Activated naive CD4-positive, alpha-beta T cell treated with anti-CD3 and anti-CD28 coated beads, Interleukin-2, amount 10 ng/mL, durations not matched to agents 7 days and 5 days (primary cell): ENCODE measurements at places on chromosomes 13 and 19.
A peak's percentile ranks its signal among the peaks of the same experiment; 100 is the strongest.

GRCh38 chr13:101425623-101426022 lies 9.3 kb upstream of the NALCN start:
- DNase-seq = no peak

- DNase-seq = no peak
Measured at GRCh38 chr19:33668968-33669367, 47.2 kb downstream of the CHST8 start.

- peak; percentile 39 for DNase-seq
Measured at GRCh38 chr19:11405846-11406643, 13.1 kb downstream of the RGL3 start.

- DNase-seq = no peak
Measured at GRCh38 chr19:3443840-3444694, 36.3 kb downstream of the SMIM24 start.

GRCh38 chr13:109516186-109516585 lies 270.2 kb downstream of the IRS2 start:
- DNase-seq = no peak

GRCh38 chr19:12994701-12995595 lies at the start of gene NFIX:
Gene NFIX, plus strand, starts transcription at chr19:12995475. Its CDS starts 363 bp downstream, at chr19:12995838.
- DNase-seq = peak; percentile 78

GRCh38 chr19:40815223-40815622 lies 16.2 kb downstream of the EGLN2 start:
- DNase-seq = no peak

DNA sequence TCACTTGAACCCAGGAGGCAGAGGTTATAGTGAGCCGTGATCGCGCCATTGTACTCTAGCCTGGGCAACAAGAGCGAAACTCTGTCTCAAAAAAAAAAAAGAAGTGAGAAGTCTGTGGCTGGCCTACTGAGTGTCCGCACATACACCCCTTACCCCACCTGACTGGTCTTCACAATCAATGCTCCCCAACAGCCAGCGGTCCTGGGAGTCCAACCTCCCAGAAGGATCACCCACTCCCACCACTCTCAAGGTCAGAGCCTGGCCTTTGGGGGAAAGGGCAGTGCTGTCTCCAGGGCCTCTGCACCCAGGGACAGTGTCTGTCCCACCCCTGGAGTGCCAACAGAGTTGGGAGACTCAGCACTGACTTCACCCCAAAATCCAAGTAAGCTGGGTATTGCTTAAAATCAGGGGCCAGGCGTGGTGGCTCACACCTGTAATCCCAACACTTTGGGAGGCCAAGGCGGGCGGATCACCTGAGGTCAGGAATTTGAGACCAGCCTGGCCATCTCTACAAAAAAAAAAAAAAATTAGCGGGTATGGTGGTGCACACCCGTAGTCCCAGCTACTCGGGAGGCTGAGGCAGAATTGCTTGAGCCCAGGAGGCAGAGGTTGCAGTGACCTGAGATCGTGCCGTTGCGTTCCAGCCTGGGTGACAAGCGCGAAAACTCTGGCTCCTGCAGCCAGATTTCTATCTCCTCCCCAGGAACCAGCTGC lies 2.3 kb upstream of the CD320 start:
- no peak for DNase-seq

DNA sequence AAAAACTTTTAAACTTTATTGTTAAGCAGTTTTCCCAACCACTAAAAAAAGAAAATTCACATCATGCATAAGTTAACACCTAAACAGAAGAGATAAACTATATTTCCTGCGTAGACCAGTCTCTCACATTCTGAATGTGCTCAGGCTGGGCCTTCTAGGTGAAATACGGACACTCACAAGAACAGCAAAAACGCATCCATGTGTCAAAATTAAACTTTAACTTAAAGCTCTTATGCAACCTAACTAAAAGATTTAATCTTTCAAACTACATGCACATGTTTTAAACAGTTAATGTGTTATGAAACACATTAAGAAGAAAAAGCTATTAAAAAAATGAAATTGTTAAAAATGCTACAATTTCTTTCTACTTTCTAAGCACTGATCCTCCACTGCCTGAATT lies 2.6 kb downstream of the SAFB2 start:
- DNase-seq = no peak

DNA sequence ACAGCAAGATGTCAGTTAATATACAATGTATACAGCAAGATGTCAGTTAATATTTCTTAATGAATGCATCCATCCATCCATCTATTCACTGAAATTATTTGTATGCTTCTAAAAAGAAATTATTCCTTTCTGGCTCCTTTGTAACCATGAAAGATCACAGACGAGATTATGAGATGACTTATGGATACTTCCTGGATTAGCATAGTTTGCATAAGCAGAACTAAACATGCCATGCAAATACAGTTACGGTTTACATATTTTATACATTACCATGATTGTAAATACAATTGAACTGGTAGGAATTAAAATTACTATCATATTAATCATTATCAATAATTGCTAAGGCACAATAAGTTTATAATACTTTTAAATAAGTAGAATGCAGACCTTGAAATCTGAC lies 32.7 kb downstream of the NALCN start:
- no peak for DNase-seq

GRCh38 chr13:22061806-22062391 lies 391.0 kb downstream of the FGF9 start:
- peak; percentile 38 for DNase-seq

DNA sequence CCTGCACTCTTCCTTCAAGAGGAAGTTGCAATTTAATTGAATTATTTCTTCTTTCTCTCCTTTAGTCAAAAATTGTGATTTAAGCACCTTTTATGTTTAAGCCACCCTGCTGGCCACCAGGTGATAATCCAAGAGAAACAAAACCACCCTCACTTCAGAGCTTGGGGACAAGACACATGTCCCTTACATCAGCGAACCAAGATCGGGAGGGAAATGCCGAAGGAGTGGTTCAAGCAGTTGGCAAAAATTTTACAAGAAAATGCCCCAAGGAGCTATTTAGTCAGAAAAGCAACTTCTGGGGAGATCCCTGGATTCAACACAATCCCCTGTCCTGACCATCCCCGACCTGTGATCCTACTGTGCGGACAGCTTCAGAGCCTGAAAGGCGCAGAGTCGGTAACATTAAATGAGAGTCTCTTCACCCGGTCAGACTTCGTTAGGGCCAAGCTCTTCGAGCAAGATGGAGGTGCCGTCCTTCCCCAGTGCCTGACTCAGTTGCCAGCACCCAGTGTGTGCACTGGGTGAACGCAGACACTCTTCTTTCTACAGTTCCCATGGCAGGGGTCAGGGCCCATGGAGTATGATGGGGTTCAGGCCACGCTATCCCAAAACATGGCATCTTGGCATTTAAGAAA lies 78.6 kb upstream of the TM9SF2 start:
- no peak for DNase-seq

GRCh38 chr13:93505104-93505952 lies 278.7 kb downstream of the GPC6 start:
- DNase-seq = no peak

GRCh38 chr13:47258384-47258783 lies 361.5 kb upstream of the HTR2A start:
- no peak for DNase-seq

DNA sequence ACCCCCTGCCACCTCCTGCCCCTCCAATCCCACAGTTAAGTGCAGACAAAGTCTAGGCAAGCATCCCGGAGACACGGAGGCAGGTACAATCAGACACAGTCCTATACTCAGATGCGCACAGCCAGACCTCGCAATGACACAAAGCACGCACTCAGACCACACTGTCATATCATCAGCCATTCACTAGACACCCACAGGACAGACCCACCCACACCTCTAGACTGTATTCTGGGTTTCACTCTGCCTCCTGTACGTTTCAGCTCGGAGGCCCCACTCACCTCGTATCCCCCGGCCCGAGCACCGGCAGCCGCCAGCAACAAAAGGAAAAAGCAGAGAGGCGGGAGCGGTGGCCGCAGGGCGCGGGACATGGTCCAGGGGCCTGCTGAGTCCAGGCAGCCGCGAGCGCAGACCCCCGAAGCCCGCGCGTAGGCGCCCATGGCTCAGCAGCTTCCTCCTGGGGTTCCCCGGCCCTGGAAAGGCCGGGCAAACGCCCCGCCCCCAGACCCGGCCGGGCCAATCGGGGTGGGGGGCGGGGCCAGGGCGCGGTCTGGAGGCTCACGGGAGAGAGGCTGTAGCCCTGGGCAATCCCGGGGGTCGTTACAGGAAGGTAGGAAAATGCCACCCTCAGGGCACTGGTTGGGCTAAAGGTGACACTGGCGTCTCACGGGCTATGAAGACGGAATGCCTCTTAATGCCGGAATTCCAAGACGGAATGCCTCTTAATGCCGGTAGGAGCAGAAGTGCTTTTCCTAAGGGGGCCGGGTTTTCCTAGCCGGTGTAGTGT lies at the start of the genes MAN2B1 and WDR83:
MAN2B1 (minus strand) TSS at position 478 of the 784 bp plus-strand sequence; CDS start at position 437, 41 bp downstream.
WDR83 (plus strand) TSS at position 543 of the 784 bp plus-strand sequence. CDS start 2,984 bp downstream, outside the sequence.
- DNase-seq = peak; percentile 85

GRCh38 chr13:79481685-79482052 lies 714 bp downstream of the NDFIP2 start:
- DNase-seq = peak; percentile 35

- DNase-seq = no peak
Measured at GRCh38 chr19:46250076-46250735, 20.7 kb downstream of the IGFL1 start.

DNA sequence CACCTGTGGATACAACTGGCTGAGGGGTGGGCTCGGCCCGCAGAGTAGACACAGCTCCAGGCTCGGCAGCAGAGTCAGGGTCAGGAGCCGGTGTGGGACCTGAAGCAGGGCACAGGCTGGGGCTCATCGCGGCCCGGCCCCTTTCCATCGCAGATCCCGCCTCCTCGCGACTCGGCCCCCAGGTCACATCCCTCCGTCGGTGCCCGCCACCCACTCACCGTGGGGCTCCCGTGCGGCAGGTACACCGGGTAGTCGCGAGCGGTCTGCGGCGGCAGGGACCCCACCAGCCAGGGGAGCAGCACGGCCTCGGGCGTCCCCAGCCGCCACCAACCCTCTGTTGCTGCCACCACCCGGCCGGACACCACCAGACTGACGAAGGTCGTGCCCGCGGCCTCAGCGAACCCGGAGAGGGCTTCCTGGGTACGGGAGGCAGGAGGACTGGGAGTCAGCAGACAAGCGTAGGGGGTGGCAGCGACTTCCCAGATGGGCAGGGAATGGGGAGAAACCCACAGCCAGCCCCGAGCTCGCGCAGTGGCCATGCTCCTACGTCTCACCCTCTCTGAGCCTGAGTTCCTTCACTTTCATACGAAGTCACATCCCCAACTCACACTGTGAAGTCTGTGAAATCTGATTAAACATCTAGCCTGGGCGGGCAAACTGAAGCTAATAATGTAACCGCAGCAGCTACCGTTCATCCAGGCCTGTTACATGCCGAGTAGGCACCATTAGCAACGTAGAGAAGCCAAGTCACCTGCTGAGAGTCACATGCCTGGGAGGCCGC lies 3.7 kb downstream of the FUZ start:
- DNase-seq = peak; percentile 64

- DNase-seq = no peak
Measured at GRCh38 chr13:22076658-22077057, 405.8 kb downstream of the FGF9 start.

DNA sequence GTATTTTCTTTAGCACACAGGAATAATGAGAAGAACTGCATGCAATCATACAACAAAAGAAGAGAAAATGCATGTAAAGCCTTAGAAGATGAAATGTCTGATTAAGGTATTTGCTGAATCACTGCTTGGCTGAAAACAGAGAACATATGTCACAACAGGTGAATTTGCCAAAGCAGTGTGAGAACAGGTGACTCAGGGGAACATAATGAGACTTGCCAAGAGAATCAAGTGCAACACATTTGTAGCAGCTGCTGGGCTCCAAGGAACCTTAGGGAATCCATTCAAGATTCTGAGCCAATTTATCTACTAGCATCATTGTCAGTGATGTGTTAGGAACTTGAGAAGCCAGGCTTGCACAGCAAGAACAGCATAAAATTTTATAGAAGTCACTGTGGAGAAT lies 273.1 kb downstream of the PCDH20 start:
- no peak for DNase-seq

GRCh38 chr19:47186446-47187334 lies 44.3 kb downstream of the BBC3 start:
- DNase-seq = peak; percentile 84
